ENCODE measurements at places on chromosomes 13 and 19.

- DNase-seq, result no peak
These were observed 204.9 kb upstream of the KL start for GRCh38 chr13:32811297-32811800.

GRCh38 chr13:25179832-25180774, 8.0 kb upstream of the AMER2 start:
- DNase-seq, result no peak

DNA sequence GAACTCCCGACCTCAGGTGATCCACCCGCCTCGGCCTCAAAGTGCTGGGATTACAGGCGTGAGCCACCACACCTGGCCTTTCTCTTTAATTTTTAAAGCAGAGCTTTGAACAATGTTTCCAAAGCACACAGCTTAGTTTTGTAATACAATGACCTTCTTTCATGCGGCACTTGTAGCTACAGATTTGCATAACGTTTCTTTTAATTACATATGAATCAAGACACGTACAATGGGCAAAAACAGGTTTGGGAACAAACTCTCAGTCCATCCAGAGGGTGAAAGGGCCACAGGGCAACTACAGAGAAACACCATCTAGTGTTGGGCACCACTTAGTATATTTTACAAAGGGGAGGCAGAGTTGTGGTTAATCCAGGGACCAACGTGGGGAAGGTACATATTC, 19.0 kb upstream of the S1PR4 start:
- no peak for DNase-seq

GRCh38 chr13:60627071-60627686, 230.2 kb downstream of the TDRD3 start:
- no peak for DNase-seq

DNA sequence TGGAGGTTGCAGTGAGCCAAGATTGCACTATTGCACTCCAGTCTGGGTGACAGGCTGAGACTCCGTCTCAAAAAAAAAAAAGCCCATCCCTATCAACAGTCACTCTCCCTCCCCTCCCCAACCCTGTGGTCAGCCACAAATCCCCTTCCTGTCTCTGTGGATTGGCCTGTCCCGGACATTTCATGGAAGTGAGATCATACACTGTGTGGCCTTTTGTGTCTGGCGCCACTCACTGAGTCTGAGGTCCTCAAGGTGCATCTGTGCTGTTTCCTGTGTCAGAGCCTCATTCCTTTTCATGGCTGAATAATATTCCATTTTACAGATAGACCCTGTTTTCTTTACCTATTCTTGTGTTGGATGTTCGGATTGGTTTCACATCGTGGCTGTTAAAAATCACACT, 149.5 kb downstream of the PTPRS start:
- no peak for DNase-seq

DNA sequence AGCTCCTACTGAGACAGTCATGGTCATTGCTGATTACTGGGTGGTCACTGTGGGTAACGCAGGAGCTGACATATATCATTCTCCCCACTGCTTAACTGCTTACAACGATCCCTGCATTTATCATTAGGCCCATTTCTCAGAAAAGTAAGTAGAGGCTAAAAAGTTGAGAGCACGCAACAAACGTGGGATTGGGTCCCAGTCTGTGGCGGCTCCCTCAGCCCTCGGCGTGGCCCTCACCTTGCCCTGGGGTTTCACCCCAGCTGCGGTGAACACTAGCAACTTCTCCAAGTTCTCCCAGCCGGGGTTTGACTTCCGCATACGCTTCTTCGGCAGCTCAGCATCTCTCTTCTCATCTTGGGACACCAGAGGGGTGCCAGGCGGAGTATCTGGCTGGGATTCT, 2.5 kb downstream of the PNKP start:
- DNase-seq, result no peak

DNA sequence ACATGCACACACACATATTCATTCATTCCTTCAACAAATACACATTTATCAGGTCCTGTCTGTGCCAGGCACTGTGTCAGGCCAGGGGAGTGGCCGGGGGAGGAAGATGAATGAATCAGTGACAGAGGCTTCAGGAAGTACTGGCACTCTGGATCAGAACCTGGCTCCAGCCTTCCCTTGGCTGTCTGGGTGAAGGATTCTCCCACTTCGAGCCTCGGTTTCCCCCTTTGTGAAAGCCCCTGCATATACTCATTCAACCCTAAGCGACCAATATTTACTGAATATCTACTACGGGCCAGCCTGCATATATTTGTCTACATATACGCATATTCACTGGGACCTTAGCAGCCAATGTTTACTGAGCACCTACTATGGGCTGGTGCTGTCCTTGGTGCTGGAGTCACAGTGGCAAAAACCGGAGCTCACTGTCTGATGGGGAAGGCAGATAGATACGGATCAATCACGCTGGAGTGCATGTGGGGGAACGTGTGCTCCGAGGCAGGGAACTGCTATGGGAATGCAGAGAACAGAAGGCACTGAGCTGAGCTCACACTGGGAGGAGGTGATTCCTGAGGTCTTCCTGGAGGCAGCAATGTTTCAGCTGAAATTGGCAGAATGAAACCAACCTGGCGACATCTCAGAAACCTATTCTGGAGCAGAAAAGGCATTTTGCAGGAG, 636 bp upstream of the ZNF579 start:
- no peak for DNase-seq

DNA sequence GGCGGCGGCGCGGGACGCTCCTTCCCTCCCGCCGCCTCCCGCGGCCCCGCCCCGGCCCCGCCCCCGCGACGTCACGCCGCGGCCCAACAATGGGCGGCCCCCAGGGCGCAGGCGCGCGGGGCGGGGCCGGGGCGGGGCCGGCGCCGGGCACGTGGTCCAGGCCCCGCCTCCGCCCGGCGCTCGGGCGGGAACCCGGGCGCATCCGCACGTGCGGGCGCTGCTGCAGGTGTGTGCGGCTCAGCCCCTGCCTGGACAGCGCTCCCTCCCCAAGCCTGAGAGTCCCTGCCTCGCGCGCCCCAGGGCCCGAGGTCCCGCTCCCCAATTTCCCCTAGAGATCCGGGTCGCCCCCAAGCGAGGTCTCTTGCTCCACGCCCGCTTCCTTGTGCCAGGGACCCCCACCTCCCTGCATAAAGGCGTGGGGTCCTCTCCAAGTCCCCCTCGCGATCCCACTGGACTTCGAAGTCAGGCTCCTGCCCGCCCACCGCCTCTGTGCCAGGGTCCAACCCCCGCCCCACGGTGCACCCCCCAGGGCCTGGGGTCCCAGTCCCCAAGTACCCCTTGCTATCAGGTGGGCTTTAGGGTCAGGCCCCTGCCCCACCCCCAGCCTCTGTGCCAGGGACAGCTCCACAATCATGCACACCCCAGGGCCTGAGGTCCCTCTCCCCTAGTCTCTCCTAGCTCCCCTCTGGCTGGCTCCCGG, at the start of gene MEX3D:
Gene MEX3D, minus strand, starts transcription at position 6 of the 700 bp plus-strand sequence. CDS start 267 bp downstream, outside the sequence.
- DNase-seq, result peak; percentile 49

- no peak for DNase-seq
These were observed 31.9 kb upstream of the ATP11A start for GRCh38 chr13:112657850-112658445.

GRCh38 chr13:28299916-28300315, 161.6 kb downstream of the PAN3 start:
- no peak for DNase-seq

- DNase-seq, result no peak
These were observed 5.6 kb upstream of the NEK3 start for GRCh38 chr13:52164989-52165388.

GRCh38 chr13:100356889-100357288, 231.7 kb downstream of the GGACT start:
- no peak for DNase-seq

DNA sequence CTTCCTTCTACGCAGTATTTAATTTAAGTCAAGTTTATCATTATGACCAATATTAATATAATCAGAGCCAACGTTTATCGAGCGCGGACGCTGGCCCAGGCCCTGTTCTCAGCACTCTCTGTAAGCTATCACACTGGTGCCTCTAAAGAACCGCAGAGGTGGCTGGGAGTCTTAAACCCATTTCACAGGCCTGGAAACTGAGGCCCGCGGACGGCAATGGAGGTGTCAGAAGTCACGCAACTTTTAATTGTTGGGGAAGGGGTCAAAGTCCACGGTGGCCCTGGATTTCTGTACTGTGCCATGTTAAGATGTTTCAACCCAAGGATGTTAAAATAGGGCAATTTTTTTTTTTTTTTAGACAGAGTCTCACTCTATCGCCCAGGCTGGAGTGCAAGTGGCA, 8.8 kb downstream of the PTPRS start:
- no peak for DNase-seq

GRCh38 chr13:26541678-26542568, 15.6 kb upstream of the WASF3 start:
- no peak for DNase-seq

DNA sequence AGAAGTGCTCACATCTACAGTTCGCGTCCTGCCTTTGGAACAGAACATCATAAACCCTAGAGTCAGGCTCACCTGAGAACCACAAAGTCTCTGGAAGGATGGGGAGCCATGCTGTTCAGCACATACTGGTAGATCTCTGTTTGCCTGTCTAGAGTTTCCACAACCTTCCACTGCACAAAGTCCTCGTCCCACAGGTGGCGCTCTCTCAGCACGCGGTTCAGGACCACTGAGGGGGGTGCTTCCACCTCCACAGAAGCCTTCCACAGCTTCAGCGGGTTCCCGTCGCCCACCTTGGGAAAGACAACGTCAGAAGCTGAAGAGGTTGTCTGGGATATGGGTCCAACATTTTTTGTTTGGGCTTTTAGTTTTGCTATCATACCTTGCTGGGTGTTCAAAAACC, 93.6 kb downstream of the KL start:
- no peak for DNase-seq

GRCh38 chr19:10220695-10221094, 10.4 kb downstream of the S1PR2 start:
- DNase-seq, result no peak
